Stimulated activated CD8-positive, alpha-beta memory T cell treated with anti-CD3 and anti-CD28 coated beads, Interleukin-4, amount 100 ng/mL, for 4 hours (primary cell): ENCODE measurements at places on chromosomes 3 and 15.

DNA sequence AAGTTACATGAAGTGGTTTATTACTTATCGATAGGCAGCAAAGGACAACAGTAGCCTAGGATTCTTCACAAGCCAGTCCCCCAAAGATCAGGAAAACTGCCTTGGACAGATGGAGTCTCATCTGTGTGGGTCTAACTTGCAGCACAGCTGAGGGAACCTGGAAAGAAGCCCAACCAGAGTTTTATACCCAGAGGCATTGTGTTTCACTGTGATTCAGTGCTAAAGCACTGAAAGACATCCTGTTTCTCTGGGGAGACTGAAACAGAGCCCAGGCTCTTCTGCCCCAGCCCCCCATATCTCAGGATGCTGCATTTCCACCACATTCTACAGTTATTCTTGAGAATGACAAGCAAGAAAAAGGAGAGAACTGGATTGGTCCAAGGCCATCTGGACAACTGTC, 48.2 kb upstream of the PYDC2 start:
- DNase-seq: no peak

GRCh38 chr3:194508491-194509453, 22.0 kb upstream of the ATP13A3 start:
- DNase-seq: no peak

GRCh38 chr15:70636540-70637165, 126.7 kb downstream of the UACA start:
- DNase-seq: no peak

DNA sequence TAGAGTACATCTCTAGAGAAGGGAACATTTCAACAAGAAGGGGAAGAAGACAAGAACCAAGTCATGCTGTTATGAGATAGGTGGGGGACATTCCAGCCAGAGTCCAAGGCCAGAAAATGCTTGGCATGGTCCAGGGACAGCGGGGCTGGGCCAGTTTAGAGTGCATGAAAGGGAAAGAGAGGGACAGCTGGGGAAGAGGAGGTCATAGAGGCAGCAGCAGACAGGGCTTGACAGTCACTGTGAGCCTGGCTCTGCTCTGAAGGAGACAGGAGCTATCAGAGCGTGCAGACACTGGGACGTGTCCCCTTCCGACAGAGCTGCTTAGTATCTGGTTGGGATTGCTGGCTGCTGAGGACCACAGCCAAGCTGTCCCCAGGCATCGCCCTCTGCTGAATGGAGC, 35.7 kb upstream of the PRR20G start:
- DNase-seq: no peak

- DNase-seq: no peak
Observed at GRCh38 chr3:7877312-7877711, 624.3 kb upstream of the LMCD1 start.

DNA sequence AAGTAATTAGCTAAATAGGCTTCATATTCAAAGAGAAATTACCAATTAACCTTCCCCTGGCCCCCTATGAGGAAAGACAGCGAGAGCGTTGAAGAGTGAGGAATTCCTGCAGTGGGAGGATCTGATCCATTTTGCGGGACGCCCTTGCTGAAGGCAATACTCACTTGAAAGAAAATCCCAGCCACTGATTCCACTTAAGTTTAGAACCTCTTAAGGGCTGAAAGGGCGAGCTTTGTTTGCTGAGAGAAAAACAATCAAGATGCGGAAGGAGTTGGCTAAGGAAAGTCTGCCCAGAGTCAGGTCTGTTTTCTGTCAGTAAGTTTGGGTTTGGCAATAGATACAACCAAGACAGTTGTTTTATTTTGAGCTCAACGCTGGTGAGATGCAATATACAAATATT, 102.8 kb upstream of the GBE1 start:
- DNase-seq: no peak

DNA sequence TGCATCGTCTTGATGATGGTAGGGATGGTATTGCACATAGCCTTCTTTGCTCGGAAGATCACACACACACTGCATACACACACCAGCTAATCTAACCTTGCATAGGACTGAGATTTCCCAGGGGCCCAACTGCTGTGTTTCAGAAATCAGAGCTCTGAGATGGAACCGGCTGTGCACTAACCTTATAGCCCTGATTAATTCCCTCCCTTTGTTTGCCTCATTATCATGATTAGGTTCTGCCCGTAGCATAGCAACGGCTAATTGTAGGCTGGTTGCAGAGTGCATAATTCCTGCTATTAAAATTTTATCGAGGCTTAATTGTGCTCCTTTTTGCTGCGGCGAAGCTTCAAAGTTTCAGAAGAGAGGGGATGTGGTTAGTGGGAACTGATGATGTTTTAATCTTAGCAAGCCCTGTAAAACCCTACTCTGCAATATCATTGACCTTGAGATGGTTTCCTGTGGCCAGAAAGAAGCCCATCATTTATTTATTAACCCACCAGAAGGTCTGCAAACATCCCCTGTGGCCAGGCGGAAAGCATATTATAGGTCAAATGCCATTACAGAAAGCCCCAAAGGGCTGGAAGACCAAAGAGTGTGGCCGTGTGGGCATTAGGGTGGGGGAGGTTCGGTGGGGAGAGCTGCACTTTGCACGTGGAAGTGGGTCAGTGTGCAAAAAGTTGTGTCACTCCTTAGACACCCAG, 56.2 kb upstream of the GLCE start:
- DNase-seq: no peak

DNA sequence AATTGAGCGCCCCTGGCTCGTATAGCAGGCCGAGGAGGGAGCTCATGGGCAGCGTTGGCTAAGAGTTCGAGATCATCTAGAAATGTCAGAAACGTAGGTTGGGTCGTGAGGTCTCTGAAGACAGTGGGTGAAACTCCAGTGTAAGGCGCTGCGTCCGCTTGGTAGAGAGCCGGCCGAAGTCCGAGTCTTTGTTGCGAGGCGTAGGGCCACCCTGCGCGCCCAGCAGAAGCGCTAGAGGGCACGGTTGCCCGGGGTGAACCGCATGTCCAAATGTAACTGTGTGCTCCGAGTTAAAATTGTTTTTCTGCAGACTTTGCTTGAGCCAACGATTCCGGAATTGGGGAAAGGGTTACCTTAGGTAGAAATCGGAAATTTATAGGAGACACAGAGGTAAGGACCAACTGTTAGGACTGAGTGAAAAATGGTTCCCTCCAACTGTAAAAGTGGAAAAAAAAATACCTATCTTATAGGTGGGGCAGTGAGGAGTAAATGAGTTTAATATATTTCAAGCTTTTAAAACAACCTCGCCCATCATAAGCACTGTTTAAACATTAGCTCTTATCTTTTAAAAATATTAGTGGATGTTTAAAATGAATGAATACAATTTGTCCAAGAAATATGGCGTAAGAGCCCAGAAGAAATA, 993 bp upstream of the SIAH2 start:
- DNase-seq: no peak

GRCh38 chr3:3101660-3102458, 8.3 kb downstream of the IL5RA start:
- DNase-seq: no peak

DNA sequence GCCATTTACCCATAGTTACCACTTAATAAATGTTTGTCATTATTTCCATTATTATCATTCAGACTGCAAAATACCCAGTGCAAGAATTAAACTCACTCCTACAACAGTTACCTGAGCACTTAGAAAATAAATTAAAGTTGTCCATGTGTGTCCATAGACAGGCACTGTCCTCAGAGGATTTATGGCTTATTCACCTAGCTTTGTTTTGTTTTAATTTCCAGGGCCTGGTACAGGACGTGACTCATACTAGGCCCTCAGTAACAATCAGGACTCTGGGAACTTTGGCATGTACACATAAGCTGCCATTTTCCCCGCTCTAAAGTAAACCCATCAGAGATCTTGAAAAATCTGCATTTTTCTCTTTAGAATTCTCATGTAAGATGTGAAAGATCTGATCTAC, 458.5 kb upstream of the ARRDC4 start:
- DNase-seq: no peak

GRCh38 chr15:44727485-44728231, 8.7 kb upstream of the TRIM69 start:
- DNase-seq: no peak

DNA sequence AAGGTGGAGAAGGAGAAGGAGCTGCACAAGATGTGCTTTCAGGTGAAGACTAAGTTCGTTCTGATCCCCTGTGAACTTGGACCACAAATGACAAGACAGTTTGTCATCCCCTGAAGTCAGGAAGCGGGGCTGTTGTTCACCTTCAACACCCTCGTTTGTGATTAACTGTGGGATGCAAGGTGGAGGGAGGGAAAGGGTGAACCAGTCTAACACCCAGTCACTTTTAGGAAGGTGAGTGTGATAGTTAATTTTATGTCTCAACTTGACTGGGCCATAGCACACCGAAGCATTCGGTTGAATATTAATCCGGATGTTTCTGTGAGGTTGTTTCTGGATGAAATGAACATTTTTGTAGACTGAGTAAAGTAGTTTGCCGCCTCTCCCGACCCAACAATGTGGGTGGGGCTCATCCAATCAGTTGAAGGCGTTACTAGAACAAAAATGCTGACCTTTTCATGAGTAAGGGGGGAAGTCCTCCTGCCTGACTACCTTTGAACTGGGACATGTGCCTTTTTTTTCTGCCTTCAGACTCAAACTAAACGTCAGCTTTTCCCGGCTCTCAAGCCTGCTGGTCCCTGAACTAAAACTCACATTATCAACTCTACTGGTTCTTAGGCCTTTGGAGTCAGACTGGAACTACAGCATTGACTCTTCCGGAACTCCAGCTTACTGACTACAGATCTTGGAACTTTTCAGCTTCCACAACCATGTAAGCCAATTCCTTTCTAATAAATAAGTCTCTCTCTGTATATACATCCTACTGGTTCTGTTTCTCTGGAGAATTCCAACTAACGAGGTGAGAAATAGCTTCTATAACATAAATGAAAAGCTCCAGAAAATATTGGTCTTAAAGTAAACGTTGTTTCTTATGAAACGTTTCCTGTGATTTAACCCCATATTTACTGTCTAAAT, 264.0 kb upstream of the SLITRK3 start:
- DNase-seq: no peak

- DNase-seq: peak; percentile 29
Observed at GRCh38 chr15:92069308-92070250, 216.1 kb downstream of the SLCO3A1 start.

- no peak for DNase-seq
Observed at GRCh38 chr3:112709911-112710310, 69.0 kb upstream of the CCDC80 start.

GRCh38 chr15:85752124-85752475, 42.6 kb downstream of the KLHL25 start:
- DNase-seq: no peak

DNA sequence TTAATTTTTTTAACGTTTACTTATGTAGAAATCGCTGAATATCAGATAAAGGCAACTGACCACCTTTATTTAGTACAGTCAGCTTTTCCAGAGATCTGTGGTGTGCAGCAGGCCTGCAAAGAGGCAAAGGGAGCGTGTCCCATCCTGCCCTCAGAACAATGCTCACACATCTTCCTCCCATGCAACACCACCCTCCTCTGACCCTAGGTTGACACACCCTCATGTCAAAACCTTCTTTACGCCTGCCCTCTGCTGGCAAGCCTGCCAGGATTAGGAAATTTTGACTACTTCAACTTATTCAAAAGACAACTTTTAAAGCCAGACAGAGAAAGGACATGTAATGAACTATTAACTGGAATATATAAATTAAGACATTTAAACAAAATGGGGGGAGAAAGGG, 513.7 kb downstream of the FOXP1 start:
- no peak for DNase-seq

DNA sequence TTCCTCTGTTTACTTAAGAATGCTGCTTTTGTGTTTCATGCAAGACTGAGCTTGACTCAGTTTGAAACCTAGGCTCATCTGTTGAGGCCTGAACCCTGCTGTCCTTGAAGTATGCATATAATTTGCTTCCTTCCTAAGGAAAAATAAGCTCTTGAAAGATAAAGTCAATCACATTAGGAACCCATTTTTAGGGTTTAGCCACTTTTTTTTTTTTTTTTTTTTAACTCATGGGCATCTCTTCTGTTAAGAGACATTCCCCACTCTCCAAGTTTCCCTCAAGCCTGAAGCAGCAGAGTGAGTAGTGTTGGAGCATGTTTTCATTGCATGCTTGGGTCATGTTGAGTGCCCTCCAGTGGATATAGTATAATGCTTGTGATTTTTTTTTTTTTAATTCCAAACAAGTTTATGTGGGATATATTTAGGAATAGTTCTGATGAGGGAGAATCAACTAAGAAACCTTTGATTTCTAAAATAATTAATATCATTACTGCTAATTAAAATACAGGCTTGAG, 3.6 kb downstream of the CTNNB1 start:
- no peak for DNase-seq

- no peak for DNase-seq
Observed at GRCh38 chr15:73605759-73606436, 27.3 kb downstream of the NPTN start.
